ENCODE measurements at places on chromosomes 1 and 21.
A peak's percentile ranks its signal among the peaks of the same experiment; 100 is the strongest.

DNA sequence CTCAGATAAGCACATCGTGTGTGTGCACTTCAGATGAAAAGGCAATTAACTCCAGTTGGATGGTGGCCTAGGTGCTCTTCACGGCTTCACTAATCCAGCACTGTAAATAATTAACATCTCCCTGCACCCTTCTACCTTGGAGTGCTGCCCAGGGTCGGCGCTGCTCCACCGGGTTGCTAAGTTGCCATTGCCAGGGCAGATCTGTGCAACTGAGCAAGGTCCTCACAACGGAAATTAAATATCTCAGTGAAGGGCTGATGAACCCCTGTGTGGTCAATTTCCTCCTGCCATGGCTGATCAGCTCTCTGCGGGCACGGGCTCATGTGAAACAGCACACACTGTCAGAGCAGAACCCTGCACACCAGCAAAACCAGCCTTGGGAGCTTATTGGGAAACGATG, 63.2 kb downstream of the SYDE2 start:
- DNase-seq, result no peak

DNA sequence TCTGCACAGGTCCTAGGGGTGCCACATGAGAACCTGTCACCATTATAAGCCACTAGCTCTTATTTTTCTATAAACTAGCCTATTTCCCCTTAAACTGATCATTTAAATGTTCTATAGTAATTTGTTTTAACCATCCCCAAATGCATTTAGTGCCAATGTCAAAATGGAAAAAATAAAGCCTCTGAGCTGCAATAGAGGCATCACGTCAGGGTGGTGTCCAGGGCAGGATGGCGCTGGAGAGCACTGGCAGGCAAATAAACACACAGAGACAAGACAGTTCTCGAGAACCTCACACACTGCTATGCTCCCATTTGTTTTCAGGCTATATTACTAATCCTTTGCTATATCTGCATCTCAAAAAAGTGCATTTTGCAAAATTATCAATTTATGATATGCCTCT, 73.4 kb upstream of the NEK2 start:
- no peak for DNase-seq

- DNase-seq, result no peak
Measured at GRCh38 chr1:76782809-76783208, 84.5 kb upstream of the ST6GALNAC5 start.

DNA sequence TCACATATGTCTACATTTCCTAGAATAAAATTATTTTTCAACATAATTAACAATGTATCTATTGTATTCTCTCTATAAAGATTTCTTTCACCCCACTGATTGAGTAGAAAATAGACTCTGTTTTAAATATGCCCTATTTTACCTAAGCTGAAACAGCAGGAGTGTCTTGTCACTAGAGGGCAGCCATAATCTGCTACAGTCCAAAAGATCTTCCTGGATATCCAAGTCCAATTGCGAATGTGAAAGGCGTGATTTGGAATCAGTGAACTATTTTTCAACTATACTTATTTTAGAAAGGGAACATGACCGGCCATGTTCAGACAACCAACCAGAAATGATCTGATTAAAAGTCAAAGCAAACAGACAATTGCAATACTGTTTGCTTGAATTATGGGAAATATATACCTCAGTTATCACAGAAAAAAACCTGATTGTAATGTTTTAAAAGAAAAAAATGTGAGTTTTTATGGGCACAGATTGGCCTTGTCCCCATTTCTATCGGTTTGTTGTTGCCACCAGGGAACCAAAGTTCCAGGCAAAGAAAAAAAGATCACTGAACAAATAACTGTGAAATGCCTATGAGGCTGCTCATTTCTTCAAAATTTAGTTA, 1211.0 kb upstream of the ADGRL4 start:
- peak; percentile 2 for DNase-seq
